ENCODE measurements at places on chromosomes 11 and 22. TPM values are rescaled to one million over a fixed set of nuclear protein-coding genes. Genes with fewer than 3 reads are reported as not detected.

TMEM126A gene
- total RNA-seq = 23.5 TPM

TPBGL gene
- total RNA-seq = 0.16 TPM

- DNase-seq = no peak
Observed at GRCh38 chr22:22394591-22394990, 114.0 kb downstream of the ZNF280B start.

DNA sequence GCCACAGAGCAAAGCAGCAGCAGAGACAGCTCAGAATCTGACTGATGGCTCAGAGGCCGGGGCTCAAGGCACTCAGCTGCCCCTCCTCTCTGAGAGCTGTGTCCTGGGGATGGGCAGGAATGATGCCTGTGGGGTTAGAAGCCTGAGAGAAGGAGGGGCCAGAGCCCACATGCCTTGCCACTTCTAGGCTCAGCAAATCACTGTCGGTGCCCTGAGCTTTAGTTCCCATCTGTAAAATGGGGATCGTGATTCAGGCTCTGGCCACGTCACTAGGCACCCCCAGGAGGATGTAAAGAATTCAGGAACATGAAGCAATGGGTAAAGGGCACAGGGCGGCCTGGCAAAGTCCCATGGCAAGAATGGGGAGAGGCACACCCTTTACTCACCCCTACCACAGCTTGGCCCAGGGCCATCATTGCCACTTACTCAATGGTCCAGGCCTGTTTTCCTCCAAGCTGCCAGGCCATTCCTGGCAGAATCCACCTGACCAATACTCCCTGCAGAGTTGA, 3.4 kb upstream of the CDC42EP2 start:
- no peak for DNase-seq

- DNase-seq = no peak
Observed at GRCh38 chr22:31289344-31289743, 2.9 kb downstream of the PIK3IP1 start.

NDUFC2 gene
- total RNA-seq = 71.4 TPM

DNA sequence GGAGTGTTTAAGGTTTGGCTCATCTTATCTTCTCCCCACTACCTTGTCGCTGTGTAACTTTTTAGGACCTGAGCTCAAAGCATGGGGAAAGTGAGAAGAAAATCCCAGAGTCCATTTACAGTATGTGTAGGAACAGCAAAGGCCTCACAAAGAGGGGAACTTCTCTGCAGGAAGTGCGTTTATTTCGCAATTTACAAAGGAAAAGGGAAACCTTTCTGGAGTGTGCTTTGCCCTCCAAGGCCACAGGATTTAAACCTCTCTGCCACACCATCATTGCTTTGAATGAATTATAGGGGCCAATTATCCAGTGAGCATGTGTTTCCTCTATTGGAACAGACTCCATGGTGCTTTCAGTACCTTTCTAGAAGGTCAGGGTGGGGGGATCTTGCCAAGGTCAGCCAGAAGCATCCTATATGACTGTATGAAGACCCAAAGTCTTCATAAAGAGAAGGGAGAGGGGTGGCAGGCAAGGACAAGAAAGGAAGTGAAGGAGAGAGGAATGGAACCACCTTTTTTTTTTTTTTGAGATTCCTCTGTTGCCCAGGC, 68.1 kb upstream of the LMO2 start:
- no peak for DNase-seq

DNA sequence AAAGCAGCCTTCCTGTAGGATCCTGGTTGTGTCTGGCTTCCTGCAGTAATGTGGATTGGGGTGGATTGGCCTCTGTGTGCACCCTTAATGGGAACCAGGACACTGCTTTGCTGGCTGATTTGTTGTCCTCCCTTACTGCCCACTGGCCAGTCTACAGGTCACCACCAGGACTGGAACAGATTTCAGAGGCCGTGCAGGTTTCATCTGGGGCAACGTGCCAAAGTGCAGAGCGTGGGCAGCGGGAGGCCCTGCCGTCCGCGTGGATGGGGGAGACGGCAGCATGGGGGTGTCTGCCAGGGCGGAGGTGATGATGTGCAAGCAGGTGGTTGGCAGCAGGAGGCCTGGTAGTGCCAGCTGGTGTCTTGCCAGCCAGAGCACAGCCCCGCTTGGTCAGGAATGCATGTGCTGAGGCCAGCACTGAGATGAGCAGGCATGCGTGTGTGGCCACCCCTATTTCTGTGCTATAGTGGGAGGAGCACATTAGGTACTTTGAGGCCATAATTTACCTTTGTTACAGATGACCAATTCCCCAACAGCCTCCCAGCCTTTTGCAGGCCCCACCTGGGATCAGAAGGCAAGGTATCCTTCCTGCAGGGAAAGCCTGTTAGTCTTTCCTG, 24.3 kb downstream of the BCR start:
- no peak for DNase-seq

- DNase-seq = no peak
Observed at GRCh38 chr11:9538548-9538947, 34.9 kb upstream of the WEE1 start.

- DNase-seq = no peak
Observed at GRCh38 chr11:33043221-33043830, 4.0 kb downstream of the TCP11L1 start.

DNA sequence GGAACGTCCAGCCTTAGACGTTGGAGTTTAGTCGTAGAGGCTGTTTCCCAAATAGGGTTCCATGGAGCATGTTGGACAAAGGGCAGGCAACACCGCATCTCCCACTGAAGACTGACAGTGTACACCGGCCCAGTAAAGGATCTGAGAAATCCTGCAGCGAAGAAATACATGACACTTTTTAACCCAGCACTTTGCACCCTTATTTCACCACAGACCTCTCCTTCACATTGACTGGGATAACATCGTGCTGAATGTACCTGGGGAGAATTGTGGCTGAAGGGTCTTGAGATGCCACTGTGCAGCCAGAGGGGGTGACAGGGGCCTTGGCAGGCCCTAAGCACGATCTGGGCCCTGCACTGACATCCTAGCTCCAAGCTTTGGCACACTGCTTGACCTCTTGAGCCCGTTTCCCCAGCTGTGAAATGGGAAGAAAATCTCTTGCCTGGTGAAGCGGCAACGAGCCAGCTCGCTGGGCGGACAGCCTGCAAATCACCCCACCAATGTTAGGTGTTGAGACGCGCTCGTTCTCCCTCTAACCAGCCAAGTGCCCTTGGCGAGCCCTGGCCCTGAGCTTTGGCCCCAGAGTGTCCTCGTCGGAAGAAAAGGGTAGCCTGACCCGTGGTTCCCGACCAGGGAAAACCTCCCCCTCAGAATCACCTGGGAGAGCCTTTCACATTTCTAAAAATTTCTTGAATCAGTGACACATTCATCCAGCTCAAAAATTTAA, 13.4 kb downstream of the CD5 start:
- DNase-seq = no peak

DNA sequence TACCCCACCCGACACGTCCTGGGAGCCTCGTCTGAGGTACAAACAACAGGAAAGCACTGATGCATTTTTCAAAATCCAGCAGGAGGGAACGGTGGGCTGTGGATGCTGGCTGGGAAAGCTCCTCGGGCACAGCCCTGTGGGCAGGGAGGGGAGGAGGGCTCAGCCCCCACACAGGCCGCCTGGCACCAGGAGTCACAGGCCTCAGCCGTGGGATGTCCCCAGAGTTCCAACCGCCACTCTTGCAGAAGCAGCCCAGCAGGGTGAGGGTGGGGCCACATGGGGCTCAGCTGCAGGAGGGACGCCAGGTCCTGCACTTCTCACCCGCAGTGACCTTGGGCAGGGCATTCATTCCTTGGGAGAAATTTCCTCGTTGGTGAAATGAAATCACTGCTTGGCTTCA, 274.6 kb downstream of the BRD1 start:
- no peak for DNase-seq

DNA sequence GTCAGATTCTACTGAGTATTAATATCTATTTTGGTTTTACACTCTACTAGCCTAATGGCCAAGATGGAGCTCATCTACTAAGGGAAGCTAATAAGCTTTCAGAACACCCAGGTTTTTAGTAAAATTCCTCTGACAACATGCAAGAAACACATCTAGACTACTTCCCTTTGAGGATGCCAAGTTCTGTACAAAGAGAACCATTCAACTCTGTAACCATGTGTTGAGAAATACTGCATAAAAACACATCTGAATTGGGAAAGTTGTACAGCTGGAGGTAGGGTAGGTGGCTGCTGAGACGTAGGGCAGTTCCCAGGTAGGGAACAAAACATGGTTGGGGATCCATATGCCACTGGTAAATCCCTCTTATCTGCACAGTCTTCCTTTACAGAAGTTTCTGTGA, 66.2 kb downstream of the SC5D start:
- no peak for DNase-seq

C22orf31 gene
- not detected for total RNA-seq

TIMP3 gene
- 0.10 TPM for total RNA-seq

DNA sequence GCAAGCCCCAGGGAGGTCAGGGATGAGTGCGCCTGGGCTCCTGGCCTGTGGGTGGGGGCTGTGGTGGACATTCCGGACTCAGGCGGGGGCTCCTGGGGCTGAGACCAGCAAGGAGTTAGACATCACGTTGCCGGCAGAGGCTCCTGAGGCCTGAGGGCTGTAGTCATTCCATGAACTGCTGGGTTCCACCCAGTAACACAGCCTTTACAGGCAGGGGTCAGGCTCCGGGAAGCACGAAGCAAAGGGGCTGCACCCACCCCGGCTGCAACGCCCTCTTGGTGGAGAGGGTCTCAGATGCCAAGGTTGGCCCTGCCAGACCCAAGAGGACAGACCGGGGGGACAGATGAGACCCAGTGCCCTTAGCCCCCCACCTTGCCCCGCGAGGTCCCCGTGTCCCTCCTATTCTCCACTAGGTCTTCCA, 9.0 kb downstream of the TNNT3 start:
- no peak for DNase-seq

- no peak for DNase-seq
Observed at GRCh38 chr11:62151737-62152102, 27.9 kb downstream of the INCENP start.

KCNC1 gene
- not detected for total RNA-seq

KIRREL3 gene
- total RNA-seq = not detected

DNA sequence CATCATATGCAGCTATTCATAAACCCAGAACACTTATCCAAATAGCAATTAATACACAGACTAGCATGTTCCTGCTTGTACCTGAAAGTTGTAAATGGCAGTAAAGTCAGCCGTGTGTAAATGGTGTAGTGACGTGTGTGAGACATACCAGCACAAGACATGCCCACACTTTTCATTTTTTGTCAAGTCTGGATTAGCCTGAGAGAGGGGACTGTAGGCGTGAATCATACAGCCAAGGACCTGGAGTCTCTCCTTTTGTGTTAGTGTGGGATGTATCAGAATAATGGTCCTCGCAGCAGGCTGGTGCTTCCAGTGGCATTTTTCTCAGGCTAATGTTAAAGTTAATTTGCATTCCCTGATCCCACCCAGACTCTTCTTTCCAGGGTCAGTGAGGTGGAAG, 116.8 kb upstream of the BMAL1 start:
- no peak for DNase-seq

LDHAL6A gene
- 0.14 TPM for total RNA-seq

OR51E2 gene
- total RNA-seq = not detected

- no peak for DNase-seq
Observed at GRCh38 chr11:1669546-1670218, 27.3 kb upstream of the KRTAP5-6 start.

PKNOX2 gene
- total RNA-seq = not detected

HTR3A gene
- not detected for total RNA-seq

All from naive thymus-derived CD8-positive, alpha-beta T cell (primary cell).